Gastrocnemius medialis (tissue), 4 donors: ENCODE measurements at places on chromosomes 11 and 22.

- no peak for DNase-seq
These were observed 5.9 kb upstream of the IFITM3 start for GRCh38 chr11:326592-326841.

DNA sequence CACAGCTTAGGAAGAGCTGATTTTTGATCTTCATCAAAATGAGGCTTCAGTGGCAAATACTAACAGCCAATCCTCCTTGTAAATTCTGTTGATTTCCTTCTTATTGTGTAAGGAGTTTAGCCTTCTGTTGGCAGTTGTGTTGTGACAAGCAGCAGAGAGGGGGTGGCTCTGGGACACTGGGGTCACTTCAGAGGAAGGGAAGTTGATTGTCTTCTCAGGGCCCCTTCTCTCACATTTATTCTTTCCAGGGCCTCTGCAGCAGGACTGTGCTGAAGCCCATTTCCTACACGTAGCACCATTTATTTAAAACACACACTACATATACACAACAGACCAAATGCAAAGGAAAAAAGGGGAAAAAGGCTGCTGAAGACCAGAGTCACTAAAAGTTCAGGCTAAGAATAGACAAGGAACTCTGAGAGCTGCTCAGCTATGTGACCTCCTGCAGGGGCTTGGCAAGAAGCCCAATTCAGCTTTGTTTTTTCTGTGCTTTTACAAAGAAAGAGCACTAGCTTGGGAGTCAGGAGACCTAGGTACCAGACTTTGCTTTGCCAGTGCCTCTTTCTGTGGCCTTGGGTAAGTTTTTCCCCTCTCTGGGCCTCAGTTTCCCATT is 28.3 kb upstream of the UPB1 start:
- no peak for DNase-seq

DNA sequence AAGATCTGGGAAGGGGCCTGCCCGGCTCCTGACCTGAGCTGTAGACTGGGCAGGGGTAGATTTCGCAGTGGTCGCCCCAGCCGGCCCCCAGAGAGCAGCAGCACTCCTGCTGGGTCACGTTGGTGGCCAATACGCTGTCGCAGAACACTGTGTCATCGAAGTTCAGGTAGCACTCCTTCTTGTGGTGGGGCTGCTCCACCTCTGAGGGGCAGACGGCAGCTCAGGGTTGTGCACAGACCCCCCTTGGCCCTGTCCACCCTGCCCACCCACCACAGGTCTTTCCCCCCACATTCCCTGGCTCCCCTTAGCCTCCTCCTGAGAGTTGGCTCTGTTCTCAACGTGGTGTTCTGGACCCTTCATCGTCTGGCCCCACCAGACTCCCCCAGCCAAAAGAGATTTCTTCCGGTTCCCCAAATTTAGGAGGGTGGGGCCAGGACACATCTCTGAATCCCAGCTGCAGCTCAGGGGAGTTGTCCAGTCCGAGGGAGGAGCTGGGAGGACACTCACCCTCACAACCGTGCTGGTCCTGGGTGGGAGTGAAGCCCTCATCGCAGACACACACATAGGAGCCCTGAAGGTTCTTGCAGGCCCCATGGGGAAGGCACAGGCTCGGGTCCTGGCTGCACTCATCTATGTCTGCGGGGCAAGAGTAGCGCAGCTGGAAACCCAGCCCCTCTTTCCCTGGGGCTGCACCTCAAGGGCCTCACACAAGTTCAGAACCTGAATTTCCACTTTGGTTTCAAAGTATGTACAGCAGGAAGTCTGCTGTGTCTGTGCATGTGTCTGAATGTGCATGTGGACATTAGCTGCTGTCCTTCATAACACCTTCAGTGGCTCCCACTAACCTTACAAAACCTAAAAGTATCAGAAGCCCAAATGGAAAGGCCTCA is 16.5 kb downstream of the SCYL1 start:
- DNase-seq: no peak

DNA sequence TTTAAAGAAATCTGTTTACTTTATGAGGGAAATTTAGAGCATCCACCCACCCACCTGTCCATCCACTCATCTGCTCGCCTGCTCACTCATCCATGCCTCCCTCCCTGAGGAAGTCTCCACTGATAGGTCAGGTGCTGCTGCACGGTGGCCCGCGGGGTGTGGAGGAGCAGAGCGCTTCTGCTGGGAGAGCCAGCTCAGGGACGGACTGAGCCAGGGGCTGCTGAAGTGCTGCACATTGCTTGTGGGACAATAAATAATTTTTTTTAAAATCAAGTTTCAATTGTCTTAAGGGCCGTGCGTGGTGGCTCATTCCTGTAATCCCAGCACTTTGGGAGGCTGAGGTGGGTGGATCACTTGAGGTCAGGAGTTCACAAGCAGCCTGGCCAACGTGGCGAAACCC is 148.9 kb downstream of the TBC1D22A start:
- no peak for DNase-seq

GRCh38 chr11:75920848-75921247 is 105.8 kb downstream of the UVRAG start:
- DNase-seq: no peak

- no peak for DNase-seq
These were observed 47.9 kb downstream of the KCNQ1OT1 start for GRCh38 chr11:2651826-2652271.

- DNase-seq: no peak
These were observed at the start of gene PLCB3 for GRCh38 chr11:64251016-64251752. PLCB3 (plus strand) TSS chr11:64251530; CDS start chr11:64251650, 120 bp downstream.
